ENCODE measurements at places on chromosomes 6 and 20. TPM values are rescaled to one million over a fixed set of nuclear protein-coding genes. Genes with fewer than 3 reads are reported as not detected.
A peak's percentile ranks its signal among the peaks of the same experiment; 100 is the strongest.

SEMG1 gene
- total RNA-seq: 0.81 TPM

KIF13A gene
- 25.8 TPM for total RNA-seq

RBPJL gene
- not detected for total RNA-seq

IL17A gene
- total RNA-seq: 0.03 TPM

OR2J3 gene
- total RNA-seq: not detected

EPPIN gene
- total RNA-seq: not detected

- DNase-seq: no peak
Measured at GRCh38 chr6:95087394-95088097, 489.8 kb upstream of the MANEA start.

- no peak for DNase-seq
Measured at GRCh38 chr20:59520814-59521213, 83.5 kb upstream of the PHACTR3 start.

GRCh38 chr6:111171577-111172400 is 84.5 kb downstream of the SLC16A10 start:
- DNase-seq: no peak

- DNase-seq: peak; percentile 66
Measured at GRCh38 chr6:125154118-125154760, 666 bp downstream of the TPD52L1 start.

DNA sequence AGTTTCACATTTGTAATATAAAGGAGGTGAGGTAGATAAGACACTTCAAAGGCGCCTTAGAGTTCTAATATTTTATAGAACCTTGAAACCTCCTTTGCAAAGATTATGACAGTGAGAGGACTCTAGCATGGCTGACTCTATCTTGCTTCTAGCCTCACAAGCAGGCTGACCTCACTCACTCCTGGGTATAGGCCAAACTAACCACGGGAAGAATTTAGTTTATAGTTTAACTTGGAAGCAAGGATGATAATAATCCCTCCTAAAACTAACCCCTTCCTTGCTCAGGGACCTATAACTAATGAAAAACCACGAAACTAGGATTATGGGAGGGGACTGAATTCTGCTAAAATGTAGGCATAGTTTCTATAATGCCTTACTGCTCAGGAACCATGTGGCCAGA is 84.3 kb downstream of the FILIP1 start:
- DNase-seq: no peak

- no peak for DNase-seq
Measured at GRCh38 chr6:27502508-27503435, 29.9 kb upstream of the ZNF184 start.

DNA sequence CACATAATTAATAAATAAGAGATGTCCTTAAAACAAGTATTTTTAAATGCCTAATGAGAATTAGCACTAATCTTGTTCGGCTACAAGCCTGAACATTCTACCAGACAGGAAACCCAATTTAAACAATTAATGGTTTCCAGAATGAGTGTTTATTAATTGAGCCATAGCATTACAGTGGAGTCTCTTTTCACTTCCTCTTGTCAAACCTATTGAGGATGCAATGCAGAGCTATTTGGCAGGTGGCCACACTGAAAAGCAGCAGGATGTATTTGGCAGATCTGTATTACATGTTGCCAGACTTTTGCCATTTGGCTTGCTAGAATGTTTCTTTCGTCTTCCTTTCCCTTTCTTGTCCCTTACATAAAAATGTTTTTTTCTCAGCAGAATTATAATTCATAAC is 475.2 kb upstream of the MARCKS start:
- DNase-seq: no peak

DNA sequence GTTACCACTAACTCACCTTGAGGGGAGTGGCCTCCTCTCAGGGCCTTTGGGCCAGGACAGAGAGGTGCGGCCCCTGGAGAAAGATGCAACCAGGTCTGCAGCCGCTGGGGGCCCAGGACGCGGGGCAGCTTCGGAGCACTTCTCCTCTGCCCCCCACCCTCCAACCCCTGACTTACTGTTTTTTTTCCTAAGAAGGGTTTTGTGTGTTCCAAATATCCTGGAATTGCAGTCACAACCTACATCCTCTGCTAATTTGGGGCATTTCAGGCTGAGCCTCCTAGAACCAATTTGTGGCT is 1.7 kb downstream of the LINC00237 start:
- DNase-seq: peak; percentile 76

DNA sequence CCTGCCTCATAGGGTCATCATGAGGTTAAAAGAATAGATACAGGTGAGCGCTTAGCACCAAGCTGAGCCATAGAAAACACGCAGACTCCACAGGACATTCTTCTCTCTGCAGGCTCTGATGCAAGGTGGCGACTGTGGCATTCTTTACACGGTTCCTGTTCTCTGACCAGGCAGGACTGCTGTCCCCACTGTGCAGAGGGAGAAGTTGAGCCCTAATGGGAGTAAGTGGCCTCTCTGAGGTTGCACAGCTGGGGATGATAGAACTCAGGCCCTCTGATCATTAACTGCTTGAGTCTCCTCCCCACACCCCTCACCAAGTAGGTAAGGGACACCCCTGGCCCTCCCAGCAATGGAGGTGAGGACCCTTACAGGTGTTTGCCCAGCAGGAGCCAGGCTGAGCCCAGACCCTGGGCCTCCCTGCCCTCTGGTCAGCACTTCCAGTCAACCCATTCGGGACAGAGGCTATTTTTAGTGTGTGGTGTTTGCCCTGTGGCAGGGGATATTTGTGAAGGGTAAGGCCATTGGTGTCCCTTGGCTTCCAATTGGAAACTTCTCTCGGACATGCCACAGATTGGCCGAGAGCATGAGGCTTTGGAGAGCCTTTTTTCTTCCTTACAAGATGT is 116.8 kb downstream of the VEGFA start:
- DNase-seq: no peak

DNA sequence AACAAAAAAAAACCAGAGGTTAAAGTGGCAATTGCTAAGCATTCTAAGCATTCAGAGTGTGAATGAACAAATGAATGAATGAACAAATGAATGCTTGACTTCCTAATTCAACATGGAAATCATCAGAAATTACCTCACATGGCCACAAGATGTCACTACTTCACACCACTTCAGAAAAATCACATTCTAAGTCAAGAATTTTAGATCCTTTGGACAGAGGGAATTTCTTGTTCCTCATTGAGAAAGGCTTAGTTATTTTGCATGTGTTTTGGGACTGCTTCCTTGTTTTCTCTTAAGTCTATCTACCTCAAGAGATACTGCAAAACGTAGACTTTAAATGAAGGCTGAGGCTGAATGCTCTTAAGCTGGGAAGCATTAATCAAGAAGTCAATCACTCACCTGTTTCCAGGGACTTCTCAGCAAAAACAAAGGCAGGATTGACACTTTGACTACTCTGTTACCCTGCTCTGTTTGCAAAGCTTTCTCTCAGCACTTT is 120.2 kb downstream of the MBOAT1 start:
- DNase-seq: no peak

DNA sequence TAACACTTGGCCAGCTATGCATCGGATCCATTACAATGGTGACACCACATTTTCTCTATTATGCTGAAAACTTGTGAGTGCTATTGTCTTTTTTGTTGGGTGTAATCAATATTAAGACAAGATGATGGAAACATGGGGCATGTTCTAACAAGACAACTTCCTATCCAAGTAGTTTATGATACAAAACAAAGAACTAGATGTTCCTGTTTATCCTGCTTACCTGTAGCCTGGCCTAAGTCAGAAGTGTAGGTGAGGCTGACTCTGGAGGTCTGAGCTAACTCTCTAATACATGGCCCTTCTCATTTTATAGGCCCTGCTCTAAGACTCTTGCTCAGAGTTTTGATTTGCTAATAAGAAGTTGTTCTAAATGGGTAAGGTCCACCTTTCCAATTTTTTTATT is 242.4 kb upstream of the STXBP5 start:
- no peak for DNase-seq

DNA sequence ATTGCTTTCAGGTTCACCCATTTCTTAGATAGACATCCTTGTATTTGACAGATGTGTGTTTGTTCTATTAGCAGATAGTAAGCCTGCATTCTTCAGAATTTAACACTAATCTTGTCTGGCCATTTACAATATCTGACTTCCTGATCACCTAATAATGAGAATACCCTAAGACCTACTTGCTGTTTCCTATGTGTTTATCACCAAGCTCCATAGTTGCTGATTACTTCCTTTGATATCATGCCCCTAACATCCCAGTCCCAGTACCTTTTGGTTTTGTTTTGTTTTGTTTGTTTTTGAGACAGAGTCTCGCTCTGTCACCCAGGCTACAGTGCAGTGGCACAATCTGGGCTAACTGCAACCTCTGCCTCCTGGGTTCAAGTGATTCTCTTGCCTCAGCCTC is 143.6 kb upstream of the DST start:
- DNase-seq: no peak

- DNase-seq: no peak
Measured at GRCh38 chr20:51087266-51087665, 64.4 kb upstream of the KCNG1 start.

- DNase-seq: peak; percentile 3
Measured at GRCh38 chr20:48823476-48823875, 4.3 kb downstream of the PREX1 start.

All from H7 (cell line).